ENCODE measurements at places on chromosomes 11 and 22. TPM values are rescaled to one million over a fixed set of nuclear protein-coding genes. Genes with fewer than 3 reads are reported as not detected.

DNA sequence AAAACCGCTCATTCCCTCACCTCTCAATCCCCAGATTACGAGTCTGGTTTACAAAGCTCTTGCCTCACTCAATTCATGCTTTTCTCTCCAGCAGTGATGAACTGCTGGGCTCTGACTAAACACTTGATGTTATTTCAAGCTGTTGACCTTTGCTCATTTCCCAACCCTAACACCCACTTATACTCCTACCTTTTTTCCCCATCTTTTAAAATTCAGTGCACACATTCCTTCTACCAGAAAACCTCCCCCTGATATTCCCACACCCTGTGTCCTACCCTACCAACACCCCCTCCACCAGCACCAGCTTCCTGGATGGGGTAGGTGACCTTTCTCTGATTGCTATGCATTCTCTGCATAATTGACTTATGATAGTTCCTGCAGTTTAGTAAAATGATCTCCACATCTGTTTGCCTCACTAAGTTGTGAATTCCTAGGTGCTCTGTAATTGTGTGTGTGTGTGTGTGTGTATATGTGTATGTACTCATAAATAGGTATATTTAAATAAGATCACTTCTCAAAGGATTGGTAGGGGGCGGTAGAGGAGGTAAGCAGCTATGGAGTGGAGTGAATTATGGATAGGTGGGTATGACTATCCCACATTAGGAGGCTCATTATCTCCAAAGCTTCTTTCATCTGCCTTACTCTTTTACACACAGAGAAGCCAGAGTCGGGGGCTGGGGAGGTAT, 842 bp downstream of the HEPACAM start:
- no peak for DNase-seq
- no peaks in the 10 kb centered on the region for H3K27me3 ChIP-seq
- no peaks in the 10 kb centered on the region for H3K36me3 ChIP-seq

DNA sequence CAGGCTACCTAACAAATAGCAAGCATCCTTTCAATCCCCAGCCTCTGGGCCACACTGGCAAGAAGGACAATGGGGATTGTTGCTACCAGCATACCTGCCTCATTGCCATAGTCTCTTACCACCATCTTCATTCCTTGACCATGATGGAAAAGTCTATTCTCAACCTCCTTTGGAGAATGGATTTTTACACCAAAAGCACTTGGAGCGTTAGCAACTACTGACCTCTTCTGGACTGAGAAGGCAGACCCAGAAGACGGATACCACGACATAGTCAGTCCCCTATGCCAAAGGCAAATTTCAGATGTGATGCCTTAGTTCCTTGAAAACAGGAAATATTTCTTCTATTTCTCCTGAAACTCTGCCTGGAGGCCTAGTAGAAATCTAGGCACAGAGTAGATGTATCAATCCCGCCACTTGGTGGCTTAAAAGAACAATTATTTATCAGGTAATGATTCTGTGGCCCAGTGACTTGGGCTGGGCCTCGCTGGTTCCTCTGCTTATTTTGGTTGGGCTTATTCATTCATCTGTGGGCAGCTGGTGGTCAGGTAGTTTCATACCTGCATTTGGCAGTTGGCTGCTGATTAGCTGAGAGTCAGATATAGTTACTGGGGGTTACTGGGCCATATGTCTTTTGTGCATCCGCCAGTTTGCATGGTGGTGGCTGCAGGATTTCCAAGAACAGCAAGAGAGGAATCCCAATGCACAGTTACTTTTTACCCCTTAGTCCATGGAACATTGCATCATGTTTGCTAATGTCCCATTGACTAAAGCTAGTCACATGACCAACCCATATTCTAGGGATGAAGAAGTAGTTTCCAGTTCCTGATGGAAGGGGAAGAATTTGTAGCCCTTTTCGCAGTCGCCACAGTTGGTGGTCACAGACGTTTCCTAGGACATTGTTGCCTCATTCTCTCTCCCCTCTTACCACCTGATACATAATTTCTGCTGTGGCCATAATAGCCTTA, 75.2 kb downstream of the DHCR7 start:
- H3K4me1 ChIP-seq, result no peaks in the 10 kb centered on the region
- DNase-seq, result no peak
- H3K27ac ChIP-seq, result no peak overlapping the region
- H3K4me3 ChIP-seq, result no peak overlapping the region

- peak overlapping the region; percentile 17 for H3K27ac ChIP-seq
- no peaks in the 10 kb centered on the region for H3K27me3 ChIP-seq
- peak; percentile 73 for DNase-seq
- H3K36me3 ChIP-seq, result no peaks in the 10 kb centered on the region
Measured at GRCh38 chr11:116881143-116881542, 43.7 kb upstream of the APOA1 start.

- H3K36me3 ChIP-seq, result no peaks in the 10 kb centered on the region
- H3K27me3 ChIP-seq, result no peaks in the 10 kb centered on the region
- peaks cover 5% of the 10 kb centered on the region for H3K4me1 ChIP-seq
- DNase-seq, result no peak
- no peak overlapping the region for H3K4me3 ChIP-seq
Measured at GRCh38 chr11:76654298-76654851, 16.2 kb downstream of the LRRC32 start.

- H3K36me3 ChIP-seq, result no peaks in the 10 kb centered on the region
- no peak for DNase-seq
- H3K27ac ChIP-seq, result no peak overlapping the region
- H3K4me3 ChIP-seq, result no peak overlapping the region
- H3K4me1 ChIP-seq, result no peaks in the 10 kb centered on the region
Measured at GRCh38 chr11:118042796-118043195, 34.1 kb upstream of the TMPRSS4 start.

DNA sequence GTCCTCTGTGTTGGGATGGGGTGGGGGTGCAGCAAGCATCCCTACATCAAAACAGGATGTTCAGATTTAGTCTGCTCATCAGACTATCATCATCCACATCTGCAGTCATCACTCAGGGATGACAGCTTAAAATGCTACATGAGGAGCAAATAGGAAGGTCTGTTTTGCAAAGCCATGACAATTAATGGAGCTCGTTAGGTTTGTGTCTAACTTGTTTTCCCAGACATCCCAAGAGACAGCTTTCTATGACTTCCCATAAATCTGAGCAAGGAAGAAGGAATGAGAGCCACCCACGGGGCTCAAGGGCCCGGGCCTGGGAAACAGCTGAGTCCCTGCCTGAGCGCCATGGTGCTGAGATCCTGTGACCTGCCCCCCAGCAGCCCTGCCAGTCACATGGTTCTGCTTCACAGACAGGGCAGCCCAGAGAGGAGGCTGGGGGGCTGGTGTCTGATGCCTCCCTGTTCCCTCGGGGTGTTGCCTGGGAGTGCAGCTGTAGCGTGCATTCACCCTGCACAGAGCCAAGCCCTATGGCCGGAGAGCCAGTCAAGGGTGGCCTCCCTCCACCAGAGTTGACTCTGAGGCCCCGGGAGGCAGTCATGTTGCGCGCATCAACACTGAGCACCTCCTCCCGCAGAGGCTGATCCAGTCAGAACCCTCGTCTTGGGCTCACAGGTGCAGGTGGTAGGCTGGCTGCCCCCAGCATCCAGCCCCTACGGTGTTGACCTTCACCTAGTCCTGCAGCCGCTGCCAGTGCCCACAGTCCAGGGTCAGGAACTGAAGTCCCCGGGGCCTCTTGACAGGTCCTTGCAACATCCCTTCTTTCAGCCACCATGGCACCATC, 12.1 kb downstream of the DERL3 start:
- H3K27me3 ChIP-seq, result no peaks in the 10 kb centered on the region
- peaks cover 49% of the 10 kb centered on the region for H3K4me1 ChIP-seq
- peak overlapping the region; percentile 93 for H3K27ac ChIP-seq
- no peaks in the 10 kb centered on the region for H3K36me3 ChIP-seq

DNA sequence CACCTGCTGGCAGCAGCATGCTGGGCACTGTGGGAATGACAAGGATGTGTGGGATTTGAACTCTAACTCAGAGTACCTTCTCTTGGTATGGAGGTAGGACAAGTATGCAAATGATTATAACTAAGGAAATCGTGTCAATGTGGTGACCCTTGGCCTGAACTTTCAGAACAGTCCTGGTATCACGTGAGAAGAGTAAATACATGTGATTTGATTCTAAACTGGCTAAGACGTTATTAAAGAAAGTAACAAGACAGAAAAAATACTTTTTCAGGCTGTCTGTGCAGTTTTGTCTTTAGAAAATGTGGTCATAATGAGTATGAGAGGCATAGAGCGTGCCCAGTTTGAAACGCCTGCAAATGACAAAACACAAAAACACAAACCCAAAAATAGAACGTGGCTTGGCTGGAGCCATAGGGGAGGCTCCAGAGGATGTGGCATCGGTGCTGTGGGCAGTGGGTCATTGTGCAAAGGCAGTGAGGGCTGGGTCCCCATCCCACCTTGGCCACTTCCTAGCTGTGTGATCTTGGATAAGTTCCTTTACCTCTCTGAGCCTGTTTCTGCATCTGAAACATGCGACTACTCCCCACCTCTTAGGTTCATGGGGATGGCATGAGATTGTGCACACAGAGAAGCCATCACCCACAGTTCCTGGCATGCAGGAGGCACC, 18.4 kb upstream of the IL2RB start:
- H3K36me3 ChIP-seq, result no peaks in the 10 kb centered on the region
- H3K4me1 ChIP-seq, result peaks cover 8% of the 10 kb centered on the region
- no peak for DNase-seq
- no peak overlapping the region for H3K4me3 ChIP-seq
- H3K27ac ChIP-seq, result no peak overlapping the region

- no peaks in the 10 kb centered on the region for H3K4me1 ChIP-seq
- H3K27ac ChIP-seq, result no peak overlapping the region
- H3K27me3 ChIP-seq, result no peaks in the 10 kb centered on the region
- no peaks in the 10 kb centered on the region for H3K36me3 ChIP-seq
- no peak overlapping the region for H3K4me3 ChIP-seq
Measured at GRCh38 chr11:105774899-105775298, 165.0 kb downstream of the GRIA4 start.

Gene SF3A1
- total RNA-seq, result 125 TPM

Gene C11orf91
- not detected for total RNA-seq

Gene SCUBE1
- total RNA-seq, result 0.51 TPM

Gene PLEKHB1
- 4.5 TPM for total RNA-seq

Gene GP1BB
- 3.5 TPM for total RNA-seq

Measured in gastrocnemius medialis (tissue), 4 donors.